ENCODE measurements at places on chromosomes 13 and 19. TPM values are rescaled to one million over a fixed set of nuclear protein-coding genes. Genes with fewer than 3 reads are reported as not detected.

DNA sequence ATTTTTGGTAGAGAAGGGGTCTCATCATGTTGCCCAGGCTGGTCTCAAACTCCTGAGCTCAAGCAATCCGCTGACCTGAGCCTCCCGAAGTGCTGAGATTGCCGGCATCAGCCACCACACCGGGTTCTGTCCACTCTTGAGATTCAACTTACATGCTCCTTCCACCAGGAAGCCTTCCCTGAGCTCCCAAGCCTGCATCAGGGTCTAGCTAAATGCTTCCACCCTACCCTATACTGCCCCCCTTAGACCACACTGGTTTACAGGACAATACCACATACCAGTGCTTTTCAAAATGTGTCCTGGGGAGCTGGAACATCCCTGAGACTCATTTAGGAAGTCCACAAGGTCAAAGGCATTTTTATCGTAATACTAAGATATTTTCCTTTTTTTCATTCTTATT is 15.1 kb upstream of the CACNG8 start:
- DNase-seq, result no peak

DNA sequence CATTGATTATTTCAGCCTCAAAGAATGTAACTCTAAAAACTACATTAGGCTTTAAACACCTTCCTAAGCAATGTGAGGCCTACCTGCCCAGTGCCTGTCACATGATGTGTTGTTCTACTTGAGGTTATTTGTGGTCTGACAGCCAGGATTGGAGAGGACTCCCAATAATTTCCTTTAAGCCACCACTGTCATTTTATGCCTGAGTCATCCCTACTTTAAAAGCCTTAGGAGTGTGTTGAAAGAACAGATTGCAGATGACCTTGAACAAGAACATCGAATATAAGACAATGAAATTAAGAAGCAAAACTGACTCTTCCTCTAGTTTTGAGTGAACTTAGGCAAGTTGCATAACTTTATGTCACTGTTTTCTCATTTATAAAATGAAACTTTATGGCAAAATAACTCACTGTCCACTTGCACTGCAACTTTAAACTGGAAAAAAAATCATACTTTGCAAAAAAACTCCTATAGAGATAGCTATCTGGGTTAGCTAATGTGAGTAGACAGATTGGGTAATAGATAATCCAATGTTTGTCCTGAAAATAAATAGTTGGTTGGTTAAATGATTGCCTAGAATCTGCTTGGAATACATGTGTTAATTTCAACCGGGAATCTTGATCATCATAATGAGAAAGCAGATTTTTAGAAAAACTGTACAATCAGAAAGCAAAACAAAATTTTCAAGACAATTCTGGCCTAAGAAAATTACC is 361.2 kb downstream of the SUCLA2 start:
- no peak for DNase-seq

ZNF543 gene
- total RNA-seq, result 6.9 TPM

GRCh38 chr13:46739447-46740098 is 57.4 kb downstream of the ESD start:
- DNase-seq, result no peak

DNA sequence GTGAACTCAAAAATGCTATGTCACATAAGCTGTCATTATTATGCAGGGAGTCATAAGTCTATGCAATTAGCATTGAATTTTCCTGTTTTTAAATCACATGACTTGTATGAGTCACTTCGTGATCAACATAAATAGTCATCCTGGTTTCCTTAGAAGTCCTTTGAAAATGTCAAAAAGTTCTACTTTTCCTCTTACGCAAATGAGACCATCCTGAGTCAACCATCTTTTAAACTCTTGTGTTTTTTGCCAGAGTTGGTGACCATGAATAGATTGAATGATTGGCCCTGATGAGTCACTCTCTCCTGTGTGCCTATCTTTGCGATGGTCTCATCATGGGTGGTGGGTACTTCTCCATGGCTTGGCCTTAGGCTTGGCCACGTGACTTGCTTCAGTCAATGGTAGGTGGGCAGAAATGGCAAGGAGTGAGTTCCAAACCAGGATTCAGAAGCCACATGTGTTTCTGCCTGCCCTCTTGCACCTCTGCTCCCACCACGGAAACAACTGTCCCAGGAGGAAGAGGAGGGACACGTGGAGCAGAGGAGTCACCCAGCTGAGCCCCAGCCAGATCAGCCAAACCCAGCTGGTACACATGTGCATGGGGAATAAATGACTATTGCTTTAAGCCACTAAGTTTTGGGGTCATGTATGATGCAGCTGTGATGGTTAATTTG is 123.5 kb upstream of the CACNA1A start:
- peak; percentile 39 for DNase-seq

C13orf42 gene
- not detected for total RNA-seq

AP1M2 gene
- 117 TPM for total RNA-seq

- DNase-seq, result no peak
Observed at GRCh38 chr19:52028780-52029123, 573 bp upstream of the ZNF614 start.

HIPK4 gene
- 0.07 TPM for total RNA-seq

CALR3 gene
- not detected for total RNA-seq

DNA sequence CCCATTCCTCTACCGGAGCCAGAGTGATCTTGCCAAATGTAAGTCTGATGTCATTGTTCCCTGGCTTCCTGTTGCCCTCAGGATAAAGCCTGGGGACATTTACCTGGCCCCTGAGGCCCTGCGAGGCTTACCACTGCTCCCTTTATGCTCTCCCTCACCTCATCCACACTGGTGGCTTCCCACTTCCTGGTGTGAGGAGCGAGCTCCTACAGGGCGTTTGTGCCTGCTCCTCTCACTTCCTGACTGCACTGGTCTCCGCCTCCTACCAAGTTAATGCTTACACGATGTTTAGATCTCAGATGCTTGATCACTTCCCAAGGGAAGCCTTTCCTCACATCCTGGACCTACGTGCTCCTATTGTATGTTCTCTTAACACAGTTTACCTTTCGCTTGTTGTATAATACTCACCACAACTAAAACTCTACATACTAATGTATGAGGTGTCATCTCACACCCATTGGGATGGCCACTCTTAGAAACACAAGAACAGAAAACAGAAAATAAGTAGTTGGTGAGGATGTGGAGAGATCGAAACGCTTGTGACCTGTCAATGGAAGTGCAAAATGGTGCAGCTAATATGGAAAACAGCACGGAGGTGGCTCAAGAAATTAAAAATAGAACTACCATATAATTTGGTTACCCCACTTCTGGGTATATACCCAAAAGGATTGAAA is 177.6 kb downstream of the SHISA2 start:
- no peak for DNase-seq

CLDND2 gene
- total RNA-seq, result not detected

GRCh38 chr13:112014857-112015256 is 52.1 kb upstream of the SOX1 start:
- no peak for DNase-seq

GRCh38 chr19:10887616-10888367 is 16.4 kb downstream of the CARM1 start:
- peak; percentile 18 for DNase-seq

PRSS57 gene
- total RNA-seq, result not detected

FFAR2 gene
- not detected for total RNA-seq

DNA sequence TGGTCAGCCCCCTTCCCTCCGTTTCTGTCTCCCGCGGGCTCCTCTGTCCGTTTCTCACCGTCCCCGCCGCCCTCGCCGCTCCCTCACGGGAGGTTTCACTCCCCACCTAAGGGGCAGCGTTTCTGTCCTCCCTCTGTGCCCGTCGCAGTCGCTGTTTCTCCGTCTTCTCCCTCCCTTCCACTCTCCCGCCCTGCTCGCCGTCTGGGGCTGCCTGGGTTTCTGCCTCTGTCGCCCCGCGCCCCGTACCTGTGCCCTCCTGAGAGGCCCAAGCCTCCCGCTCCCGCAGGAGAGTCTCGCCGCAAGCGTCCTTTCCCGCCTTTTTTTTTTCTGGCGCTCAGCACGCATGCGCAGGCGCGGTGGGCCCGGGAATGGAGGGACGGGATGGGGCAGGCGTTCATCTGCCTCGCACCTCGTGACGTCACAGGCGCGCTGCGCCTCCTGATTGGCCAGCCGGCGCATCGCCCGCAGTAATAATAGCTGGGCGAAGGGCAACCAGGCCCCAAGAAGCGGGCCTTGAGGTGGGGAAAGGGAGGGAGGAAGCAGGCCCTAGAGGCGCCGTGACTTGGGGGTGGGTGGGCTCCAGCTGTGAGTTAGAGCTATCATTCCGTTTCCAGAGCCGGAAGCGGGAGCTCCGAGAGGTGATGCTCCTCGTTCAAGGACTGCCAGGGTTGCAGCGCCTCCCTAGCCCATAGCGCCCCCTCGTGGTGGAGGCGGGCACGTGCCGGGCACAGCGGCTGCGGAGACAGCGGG is 15.4 kb downstream of the SSC5D start:
- peak; percentile 64 for DNase-seq

DNA sequence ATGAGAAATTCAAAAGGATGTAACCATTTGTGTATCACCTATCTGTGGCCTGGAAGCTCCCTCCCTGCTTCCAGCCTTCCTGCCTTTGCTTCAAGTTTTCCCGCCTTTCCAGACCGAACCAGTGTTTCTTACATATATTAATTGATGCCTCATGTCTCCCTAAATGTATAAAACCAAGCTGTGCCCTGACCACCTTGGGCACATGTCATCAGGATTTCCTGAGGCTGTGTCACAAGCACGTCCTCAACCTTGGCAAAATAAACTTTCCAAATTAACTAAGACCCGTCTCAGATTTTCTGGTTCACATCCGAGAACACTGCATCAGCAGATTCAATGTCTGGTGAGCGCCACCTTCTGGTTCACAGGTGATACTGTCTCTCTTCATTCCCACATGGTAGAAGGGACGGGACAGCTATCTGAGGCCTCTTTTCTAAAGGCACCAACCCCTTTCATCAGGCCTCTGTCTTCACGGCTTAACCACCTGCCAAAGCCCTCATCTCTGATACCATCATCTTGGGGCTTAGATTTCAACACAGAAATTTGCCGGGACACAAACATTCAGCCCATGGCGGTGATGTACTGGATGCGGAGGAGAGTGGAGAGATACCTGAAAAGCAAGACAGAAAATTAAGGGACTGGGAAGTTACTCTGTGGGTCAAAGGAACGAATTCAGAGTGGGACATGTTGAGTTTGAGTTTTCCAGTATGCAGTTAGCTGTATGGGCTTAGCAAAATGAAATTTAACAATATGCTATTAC is 58.7 kb upstream of the PABPC3 start:
- DNase-seq, result peak; percentile 10

PSG5 gene
- 0.41 TPM for total RNA-seq

DNA sequence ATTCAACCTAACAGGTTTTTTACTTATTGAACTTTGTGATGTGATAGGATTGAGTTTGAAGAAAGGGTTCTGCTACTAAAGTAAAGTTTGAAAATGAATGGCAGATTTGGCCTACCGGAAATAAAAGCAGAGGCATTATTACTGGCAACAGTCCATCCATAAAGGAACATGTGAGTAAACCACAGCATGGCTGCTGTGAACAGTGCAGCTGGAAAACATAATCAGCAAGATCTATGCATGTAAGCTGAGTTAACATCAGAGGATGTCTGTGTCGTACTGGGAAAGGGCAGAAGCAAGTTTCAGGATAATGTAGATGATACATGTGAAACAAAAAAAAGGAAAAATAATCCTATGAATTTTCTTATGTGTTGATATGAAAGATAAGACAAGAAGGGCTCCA is 87.6 kb downstream of the CYSLTR2 start:
- DNase-seq, result peak; percentile 48

CGB5 gene
- total RNA-seq, result not detected

- no peak for DNase-seq
Observed at GRCh38 chr13:42181381-42181953, 90.5 kb upstream of the AKAP11 start.

SIAH3 gene
- total RNA-seq, result 0.28 TPM

DNA sequence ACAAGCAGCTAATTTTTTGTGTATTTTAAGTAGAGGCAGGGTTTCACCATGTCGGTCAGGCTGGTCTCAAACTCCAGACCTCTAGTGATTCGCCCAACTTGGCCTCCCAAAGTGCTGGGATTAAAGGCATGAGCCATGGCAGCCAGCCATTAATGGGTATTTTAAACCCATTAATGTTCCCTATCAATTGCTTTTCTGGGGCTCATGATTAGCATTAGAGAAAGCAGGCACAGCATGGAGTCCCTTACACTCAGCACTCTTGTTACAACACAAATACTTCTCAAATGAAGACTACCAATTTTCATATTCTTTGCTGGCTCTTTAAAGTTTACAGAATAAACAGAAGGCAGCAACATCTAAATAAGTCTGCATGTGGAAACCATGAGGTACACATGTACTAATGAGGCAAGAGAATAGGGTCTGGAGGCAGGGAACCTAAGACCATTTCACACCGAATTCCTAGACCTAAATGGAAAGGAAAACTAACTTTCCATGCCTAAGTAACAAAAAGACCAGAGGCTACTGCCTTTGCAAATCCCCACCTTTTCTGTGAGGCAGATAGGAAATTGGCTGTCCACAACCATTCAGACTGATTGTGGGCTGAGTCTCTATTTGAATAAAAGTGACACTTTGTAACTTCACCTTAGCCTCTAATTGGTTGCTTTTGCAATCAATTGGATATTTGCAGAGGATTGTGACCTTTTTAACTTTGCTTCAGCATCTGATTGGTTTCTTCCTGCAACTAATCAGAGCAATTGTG is 21.2 kb downstream of the ZNF675 start:
- no peak for DNase-seq

PPP5C gene
- 62.5 TPM for total RNA-seq

GRCh38 chr13:99000137-99000536 is 22.3 kb upstream of the DOCK9 start:
- no peak for DNase-seq

DNA sequence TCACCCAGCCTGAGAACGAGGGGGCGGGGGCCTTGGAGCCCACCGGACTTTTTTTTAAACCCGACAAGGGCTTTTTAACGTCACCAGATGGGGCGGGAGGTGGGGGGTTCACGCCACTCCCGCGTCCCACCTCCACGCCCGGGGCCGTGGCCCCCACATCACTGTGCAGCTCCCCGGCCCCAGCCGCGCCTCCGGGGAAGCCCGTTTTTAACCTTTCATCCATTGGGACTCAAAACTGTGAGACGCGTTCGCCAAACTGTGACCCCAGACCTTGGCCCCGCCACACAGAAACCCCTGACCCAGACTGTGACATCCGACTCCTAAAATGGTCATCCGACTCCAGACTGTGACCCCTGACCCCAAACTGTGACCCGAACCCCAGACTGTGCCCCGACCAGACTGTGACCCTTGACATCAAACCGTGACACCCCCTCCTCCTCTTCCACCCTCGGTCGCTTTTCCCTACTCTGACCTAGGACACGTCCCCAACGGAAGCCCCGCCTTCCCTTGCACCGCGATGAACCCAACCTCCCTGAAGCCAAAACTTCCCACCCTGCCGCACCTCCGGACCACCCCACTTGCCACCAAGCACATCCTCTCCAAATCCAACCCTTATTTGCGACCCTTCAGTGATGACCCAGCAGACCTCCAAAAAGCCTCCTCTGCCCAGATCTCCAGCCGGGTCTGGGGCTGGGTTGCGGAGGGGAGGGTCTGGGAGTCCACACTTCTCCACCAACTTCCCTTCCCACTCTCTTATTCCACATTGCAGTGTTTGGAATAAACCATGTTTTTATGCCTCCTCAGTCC is 1.5 kb upstream of the GRWD1 start:
- DNase-seq, result no peak

Data from foreskin keratinocyte (primary cell).